ENCODE measurements at places on chromosomes 3 and 15. TPM values are rescaled to one million over a fixed set of nuclear protein-coding genes. Genes with fewer than 3 reads are reported as not detected.
A peak's percentile ranks its signal among the peaks of the same experiment; 100 is the strongest.

GABRR3 gene
- total RNA-seq, result not detected

UNC13C gene
- not detected for total RNA-seq

LRRC31 gene
- not detected for total RNA-seq

HTR3C gene
- total RNA-seq, result not detected

CADM2 gene
- total RNA-seq, result not detected

EIF4G1 gene
- total RNA-seq, result 225 TPM

FYTTD1 gene
- total RNA-seq, result 67.2 TPM

DNA sequence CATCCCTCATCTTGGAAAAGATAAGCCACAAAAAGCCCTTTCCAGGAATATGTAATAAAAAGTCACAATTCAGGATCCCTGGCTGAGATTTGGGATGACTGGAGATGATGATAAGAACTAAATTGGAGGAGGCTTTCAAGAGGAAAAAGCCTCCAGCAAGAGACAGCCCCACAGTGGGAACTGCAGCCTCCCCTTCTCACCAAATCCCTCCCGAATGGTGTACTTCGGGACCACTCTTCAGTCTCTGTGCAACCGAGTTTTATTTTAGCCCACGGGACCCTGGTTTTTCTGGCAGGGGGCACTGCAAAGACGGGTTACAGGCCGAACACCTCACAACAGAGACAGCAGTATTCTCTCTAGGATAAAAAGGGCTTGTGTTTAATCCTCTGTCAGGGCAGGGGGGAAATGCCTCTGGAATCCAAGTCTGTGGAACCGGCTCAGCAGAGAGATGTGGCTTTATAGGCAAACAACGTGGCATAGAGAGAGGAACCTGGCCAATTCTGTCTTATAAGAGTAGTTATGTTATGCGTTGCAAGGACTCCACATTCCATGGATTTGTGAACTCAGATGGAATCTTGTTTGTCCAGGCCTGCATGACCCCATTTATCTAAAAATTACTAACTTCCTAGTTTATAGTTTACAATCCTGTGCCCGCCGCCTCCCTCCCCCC is 1.2 kb upstream of the LMCD1 start:
- DNase-seq, result peak; percentile 81

DNA sequence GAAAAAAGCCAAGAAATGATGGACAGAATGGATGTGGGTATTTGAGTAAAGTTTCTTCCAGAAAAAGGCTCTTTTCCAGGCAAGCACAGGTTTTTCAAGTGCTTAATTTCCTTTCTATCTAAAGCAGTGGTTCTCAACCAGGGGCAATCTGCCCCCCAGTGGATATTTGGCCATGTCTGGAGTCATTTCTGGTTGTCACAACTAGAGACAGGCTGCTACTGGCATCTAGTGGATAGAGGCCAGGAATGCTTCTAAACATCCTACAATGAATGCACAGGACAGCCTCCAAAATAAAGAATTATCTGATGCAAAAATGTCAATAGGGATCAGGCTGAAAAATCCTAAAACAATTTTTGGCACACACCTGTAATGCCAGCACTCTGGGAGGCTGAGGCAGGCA is 23.9 kb downstream of the SEC22C start:
- DNase-seq, result no peak

- DNase-seq, result no peak
These were observed 186.3 kb upstream of the GPR149 start for GRCh38 chr3:154616298-154616697.

- peak; percentile 44 for DNase-seq
These were observed 68.4 kb downstream of the BFSP2 start for GRCh38 chr3:133468251-133468721.

GRCh38 chr15:51401051-51401780 is 59.8 kb downstream of the GLDN start:
- DNase-seq, result no peak

- DNase-seq, result no peak
These were observed 570.6 kb upstream of the UBE2E2 start for GRCh38 chr3:22632536-22632935.

- DNase-seq, result no peak
These were observed 22.3 kb upstream of the LMOD3 start for GRCh38 chr3:69144631-69145245.

DNA sequence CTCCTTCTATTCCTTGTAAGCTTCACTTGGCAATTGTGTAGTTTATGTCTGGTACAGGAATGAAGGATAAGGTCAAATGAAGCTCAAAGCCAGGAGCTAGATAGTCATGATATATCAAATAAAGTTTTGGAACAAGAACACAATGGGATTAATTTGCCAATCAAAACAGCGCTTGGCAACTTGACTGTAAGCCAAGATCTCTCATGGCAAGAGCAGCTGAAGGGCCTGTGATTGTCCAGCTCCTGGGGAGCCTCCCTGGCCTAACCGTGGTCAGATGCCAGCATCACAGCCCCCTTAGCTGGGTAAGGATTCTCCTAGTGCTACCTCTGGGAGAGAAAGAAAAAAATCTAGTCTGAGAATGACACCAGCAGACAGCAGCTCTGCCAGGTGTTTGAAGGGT is 97.2 kb downstream of the LIPC start:
- DNase-seq, result no peak

- DNase-seq, result no peak
These were observed 714.8 kb downstream of the FHIT start for GRCh38 chr3:60536420-60536819.

DNA sequence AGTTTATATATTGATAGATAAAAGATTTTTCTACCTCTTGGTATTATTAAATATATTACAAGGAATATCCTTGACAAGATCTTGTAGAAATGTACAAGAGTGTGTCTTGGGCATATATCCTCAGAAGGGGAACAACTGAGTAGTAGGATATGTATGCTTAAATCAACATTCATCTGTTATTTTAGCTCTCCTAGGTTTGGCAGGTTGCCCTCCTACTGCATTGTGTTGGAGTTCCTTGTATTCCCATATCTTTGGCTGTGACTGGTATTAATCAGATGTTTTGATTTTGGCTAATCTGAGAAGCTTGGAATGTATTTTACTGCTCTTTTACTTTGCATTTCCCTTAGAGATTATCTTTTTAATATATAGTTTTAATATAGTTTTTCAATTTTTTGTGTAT is 4.6 kb downstream of the MYRIP start:
- no peak for DNase-seq

- no peak for DNase-seq
These were observed 32.5 kb downstream of the RAB11A start for GRCh38 chr15:65901836-65902235.

GRCh38 chr3:52181543-52181942 is 16.4 kb upstream of the ALAS1 start:
- DNase-seq, result peak; percentile 72

GRCh38 chr15:81303244-81304225 is 20.4 kb downstream of the STARD5 start:
- peak; percentile 18 for DNase-seq

GRCh38 chr3:120650311-120650710 is 31.7 kb downstream of the HGD start:
- DNase-seq, result peak; percentile 34

DNA sequence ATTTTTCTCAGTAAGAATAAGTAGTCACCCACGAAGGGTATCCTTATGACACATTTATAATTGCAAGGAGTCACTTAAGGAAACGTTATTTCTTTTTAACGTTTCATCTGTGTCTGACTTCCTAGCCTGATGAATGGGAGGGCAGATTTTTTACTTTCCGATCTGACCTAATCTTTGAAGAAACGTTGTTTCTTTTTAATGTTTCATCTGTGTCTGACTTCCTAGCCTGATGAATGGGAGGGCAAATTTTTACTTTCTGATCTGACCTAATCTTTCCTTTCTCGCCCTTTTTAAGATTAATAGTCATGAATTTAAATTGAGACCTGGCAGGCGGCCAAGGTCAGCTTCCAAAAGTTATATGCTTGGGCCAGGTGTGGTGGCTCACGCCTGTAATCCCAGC is 3.0 kb upstream of the KLHL6 start:
- DNase-seq, result no peak

DNA sequence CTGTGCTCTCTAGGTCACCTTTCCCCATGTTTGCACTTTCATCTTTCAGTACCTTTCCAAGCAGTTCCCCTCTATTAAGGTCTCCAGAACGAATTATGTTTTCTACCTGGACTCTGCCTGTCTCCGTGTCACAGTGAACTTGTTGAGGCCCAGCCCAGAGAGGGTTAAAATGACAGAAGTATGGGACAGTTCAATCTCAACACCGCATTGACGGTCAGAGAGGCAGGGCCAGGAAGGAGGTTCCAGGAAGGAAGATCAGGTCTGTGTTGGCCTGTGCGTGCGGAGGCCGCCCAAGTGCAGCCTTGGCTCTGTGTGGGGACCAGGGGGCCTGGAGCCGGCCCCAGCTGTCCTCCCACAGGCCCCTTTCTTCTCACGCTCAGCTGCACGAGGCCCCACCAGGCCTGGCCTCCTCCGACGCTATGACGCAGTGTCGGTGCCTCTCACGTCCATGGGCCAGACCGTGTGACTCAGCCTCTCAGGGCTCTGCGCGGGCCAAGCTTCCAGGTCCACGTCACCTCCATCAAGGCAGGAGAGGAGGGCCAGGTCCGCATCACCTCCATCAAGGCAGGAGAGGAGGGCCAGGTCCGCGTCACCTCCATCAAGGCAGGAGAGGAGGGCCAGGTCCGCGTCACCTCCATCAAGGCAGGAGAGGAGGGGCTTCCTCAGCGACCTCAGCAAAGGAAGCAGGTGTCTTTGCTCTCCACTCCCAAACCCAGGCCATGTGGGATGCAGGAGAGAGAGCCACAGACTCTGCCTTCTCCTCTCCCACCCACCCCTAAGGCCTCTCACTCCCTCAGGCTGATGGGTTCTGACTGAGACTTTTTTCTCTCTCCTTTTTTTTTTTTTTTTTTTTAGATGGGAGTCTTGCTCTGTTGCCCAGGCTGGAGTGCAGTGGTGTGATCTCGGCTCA is 83.1 kb downstream of the CPN2 start:
- peak; percentile 61 for DNase-seq

DNA sequence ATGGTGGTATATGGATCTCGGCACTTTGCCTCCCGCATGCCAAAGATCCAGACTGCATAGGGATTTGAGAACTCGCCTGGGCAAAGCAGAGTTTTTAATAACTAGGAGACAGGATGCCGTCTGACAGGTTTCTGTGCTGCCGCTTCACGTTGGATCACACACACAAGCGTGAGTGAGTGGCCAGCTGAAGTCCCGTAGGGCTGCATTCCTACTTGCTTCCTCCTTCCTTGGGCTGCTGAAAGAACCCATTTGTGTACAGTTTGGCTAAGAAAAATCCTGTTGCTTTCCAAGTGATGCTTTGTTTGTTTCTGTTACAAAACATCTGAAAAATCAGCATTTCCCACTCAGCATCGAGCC is 604.3 kb upstream of the CFAP20DC start:
- peak; percentile 11 for DNase-seq

- DNase-seq, result peak; percentile 84
These were observed 26.7 kb downstream of the ABHD2 start for GRCh38 chr15:89114990-89115389.

- DNase-seq, result peak; percentile 58
These were observed 1.9 kb downstream of the RHO start for GRCh38 chr3:129530251-129530791.

- no peak for DNase-seq
These were observed 274.2 kb downstream of the OCA2 start for GRCh38 chr15:27824841-27825422.

DNA sequence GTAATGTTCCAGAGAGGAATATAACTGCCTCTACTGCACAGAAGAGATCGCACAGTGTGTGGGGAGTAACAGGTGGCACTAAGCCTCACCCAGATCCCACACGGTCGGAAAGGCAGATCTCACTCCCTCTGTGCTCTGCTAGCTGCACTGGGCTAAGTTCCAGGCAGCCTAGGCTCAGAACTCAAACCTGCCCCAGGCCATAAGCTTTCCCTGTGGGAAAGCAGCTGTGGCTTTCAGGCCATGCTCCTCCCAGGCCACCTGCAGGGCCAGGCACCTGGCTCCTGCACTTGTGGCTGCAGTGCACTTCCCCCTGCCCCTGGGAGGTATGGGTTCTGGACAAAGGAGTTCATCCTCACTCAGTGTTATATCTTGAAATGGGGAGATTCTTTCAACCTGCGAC is 27.5 kb downstream of the PCCB start:
- DNase-seq, result no peak

GRCh38 chr3:58621086-58621830 is 44.1 kb upstream of the FAM107A start:
- DNase-seq, result no peak

DNA sequence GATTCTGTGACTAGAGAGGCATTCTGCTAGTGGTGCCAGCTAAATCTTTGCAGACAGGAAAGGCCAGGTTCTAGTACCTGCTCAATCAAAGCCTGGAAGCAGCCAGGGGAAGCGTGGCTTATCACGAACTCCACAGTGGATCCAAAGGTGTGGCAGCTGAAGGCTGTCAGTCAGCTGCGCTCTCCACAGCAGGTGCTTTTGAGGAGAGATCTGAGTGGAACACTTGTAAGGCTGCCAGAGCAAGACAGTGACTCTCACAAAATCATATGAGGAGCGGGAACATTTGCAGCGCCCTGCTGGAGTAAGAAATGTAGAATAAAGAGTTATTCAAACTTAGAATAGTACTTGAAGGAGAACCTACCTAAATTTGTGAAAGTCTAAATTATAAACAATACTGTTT is 5.0 kb upstream of the DPH6 start:
- DNase-seq, result no peak

DNA sequence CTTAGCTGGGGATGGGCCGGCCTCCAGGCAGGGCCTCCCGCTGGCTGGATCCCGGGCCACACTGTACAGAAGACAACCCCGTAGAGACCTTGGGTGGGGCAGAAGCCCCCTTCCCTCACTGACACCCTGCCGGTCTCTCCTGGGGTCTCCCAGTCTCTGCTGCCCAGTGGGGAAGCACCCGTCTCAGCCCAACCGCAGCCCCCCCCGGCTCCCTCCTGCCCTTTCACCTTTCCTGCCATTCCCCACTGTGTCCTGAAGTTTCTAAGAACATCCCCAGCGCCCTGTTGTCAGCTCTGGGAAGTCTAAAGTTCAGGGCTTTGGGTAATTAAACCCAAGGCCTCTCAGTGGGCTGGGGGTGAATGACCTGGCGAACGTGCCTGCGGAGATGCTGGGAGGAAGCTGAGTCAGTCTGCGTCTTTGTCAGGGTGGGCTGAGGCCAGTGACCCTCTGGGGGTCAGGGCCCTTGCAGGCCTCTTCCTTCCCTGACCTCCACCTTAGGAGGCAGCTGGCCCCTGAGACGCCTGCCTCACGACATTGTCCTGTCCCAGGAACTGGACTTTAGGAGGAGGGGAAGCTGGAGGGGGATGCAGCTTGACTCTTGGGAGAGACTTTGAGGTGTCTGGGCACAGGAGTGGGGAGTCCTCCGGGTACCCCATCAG is 1.4 kb upstream of the SLC51A start:
- DNase-seq, result no peak
